ENCODE measurements at places on chromosomes 3 and 15.

DNA sequence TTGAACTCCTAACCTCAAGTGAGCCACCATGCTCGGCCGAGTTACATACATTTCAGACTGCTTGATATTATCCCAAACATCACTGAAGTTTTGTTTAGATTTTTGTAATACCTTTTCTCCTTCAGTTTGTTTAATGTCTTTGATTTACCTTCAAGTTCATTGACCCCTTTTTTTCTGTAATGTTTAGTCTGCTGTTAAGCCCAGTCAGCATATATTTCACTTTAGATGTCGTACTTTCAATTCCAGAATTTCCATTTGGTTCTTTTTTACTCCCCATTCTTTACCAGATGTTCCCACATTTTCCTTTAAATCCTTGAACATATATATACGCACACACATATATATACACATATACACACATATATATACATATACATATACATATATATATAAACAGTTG is 59.1 kb upstream of the CTDSPL2 start:
- H3K4me3 ChIP-seq: no peak overlapping the region
- H3K27me3 ChIP-seq: no peaks in the 10 kb centered on the region
- H3K4me1 ChIP-seq: peaks cover 2% of the 10 kb centered on the region
- peaks cover 9% of the 10 kb centered on the region for H3K36me3 ChIP-seq
- no peak for DNase-seq
- no peak overlapping the region for H3K27ac ChIP-seq

DNA sequence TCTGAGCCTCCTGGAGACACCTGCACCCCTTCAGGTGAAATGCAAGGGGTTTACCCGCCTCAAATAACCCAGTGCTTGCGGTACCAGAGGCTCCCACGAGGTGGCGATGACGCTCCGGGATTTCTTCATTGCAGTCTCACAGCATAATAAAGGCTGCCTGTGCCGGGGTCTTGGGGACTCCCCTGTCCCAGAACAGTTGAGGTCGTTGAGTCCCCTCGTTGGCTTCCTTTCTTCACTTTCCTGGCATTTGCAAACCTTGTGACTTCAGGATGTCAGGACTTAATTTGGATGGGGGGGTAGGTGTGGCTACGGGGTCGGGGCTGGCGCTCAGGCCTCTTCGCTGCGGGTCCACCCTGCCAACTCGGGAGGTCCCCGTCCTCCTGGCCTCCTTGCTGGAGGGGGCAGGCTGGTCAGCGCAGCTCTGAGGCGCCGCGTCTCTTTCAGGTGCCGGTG is 1.3 kb downstream of the GNAT1 start:
- peaks cover 13% of the 10 kb centered on the region for H3K27me3 ChIP-seq
- no peak overlapping the region for H3K27ac ChIP-seq
- no peaks in the 10 kb centered on the region for H3K36me3 ChIP-seq
- H3K4me3 ChIP-seq: no peak overlapping the region
- peaks cover 3% of the 10 kb centered on the region for H3K4me1 ChIP-seq

- no peaks in the 10 kb centered on the region for H3K4me1 ChIP-seq
- no peak for DNase-seq
- H3K36me3 ChIP-seq: no peaks in the 10 kb centered on the region
- peaks cover 33% of the 10 kb centered on the region for H3K27me3 ChIP-seq
- H3K4me3 ChIP-seq: no peak overlapping the region
Observed at GRCh38 chr15:34655326-34655725, 71.9 kb upstream of the GOLGA8B start.

DNA sequence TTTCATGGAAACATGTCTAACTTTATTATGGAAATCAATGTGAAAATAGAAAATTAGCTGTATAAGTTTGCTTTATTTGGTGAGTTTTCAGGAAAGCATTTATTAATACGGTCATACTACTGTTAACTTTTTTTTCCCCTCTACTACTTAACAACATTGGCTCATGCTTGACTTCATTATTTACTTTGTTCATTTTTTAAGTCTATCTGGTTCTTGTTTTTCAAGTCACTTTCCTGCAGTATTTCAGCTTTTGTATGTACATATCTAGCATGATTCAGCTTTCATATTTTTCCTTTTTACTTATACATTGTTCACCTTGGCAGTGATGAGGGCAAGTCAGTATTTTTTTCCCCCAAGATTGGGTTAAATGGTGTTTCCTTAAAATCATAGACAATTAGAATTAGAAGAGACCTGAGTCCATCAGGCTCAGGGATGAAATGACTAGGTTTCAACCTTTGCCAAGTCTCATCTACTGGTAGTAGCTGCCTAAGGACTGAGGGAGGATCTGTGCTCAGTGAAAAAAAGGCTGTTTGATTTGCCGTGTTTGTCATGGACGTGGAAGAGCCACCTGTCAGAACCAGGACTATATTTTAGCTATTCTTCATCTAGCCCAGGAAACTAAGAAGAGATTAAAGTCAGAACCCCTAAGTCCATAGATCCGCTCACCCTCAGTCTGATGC is 15.4 kb downstream of the TMOD3 start:
- H3K4me1 ChIP-seq: peaks cover 86% of the 10 kb centered on the region
- peak overlapping the region; percentile 11 for H3K4me3 ChIP-seq
- no peaks in the 10 kb centered on the region for H3K27me3 ChIP-seq
- H3K27ac ChIP-seq: peak overlapping the region; percentile 84
- H3K36me3 ChIP-seq: peaks cover 3% of the 10 kb centered on the region
- DNase-seq: no peak

- no peaks in the 10 kb centered on the region for H3K27me3 ChIP-seq
- no peak overlapping the region for H3K27ac ChIP-seq
- H3K36me3 ChIP-seq: no peaks in the 10 kb centered on the region
- H3K4me3 ChIP-seq: no peak overlapping the region
Observed at GRCh38 chr15:88057836-88058235, 198.7 kb downstream of the NTRK3 start.

GRCh38 chr15:68770216-68770615 is 50.5 kb downstream of the ANP32A start:
- no peaks in the 10 kb centered on the region for H3K36me3 ChIP-seq
- peaks cover 6% of the 10 kb centered on the region for H3K27me3 ChIP-seq
- peaks cover 15% of the 10 kb centered on the region for H3K4me1 ChIP-seq
- DNase-seq: peak; percentile 59

DNA sequence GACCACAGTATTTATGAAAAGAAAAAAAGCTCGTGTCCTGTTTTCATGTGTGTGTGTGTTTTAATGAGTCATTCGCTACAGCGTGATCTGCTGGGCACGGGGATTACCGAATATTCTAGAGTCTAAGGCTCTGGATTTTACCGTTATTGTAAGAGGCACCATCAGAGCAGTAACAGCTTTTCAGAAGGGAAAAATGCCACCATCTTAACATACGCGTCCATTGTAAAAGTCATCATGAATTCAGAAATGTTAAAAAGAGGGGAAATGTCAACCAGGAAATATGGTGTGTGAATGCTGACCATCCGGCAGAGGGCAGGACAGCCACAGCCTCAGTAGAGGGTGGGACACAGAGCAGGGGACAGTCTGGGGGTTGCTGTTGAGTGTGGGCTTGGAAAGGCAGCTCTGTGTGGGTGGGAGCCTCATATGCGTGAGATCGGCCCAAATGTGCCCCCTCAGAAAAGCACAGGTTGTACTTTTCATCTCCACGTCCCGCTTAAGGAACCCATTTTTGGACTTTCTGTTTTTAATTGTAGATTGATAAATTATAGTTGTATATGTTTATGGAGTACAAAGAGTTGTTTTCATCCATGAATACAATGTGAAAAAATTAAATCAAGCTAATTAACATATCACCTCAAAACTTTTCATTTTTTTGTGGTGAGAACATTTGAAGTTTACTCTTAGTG is 69.6 kb downstream of the ASB7 start:
- H3K27ac ChIP-seq: no peak overlapping the region
- peaks cover 4% of the 10 kb centered on the region for H3K4me1 ChIP-seq
- H3K36me3 ChIP-seq: peaks cover 4% of the 10 kb centered on the region
- H3K27me3 ChIP-seq: peaks cover 4% of the 10 kb centered on the region
- no peak overlapping the region for H3K4me3 ChIP-seq
- no peak for DNase-seq

DNA sequence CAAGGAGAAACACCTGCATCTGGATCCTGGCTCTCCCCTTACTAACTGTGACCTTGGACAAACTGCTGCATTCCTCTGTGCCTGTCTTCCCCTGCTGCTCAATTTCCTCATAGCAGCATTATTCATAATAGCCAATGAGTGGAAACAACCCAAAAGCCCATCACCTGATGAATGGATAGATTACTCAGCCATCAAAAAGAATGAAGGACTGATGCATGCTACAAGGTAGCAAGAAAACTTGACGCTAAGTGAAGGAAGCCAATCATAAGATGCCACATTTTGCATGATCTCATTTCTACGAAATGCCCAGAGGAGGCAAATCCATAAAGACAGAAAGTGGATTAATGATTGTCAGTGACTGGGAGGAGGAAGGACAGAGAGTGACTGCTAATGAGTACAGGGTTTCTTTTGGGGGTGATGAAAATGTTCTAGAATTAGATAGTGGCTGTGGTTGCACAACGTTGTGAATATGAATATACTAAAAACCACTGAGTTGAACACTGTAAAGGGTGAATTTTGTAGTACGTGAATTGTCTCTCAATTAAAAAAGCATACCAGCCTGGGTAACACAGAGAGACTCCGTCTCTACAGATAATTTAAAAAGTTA is 11.2 kb downstream of the IGDCC4 start:
- H3K4me3 ChIP-seq: no peak overlapping the region
- peaks cover 3% of the 10 kb centered on the region for H3K36me3 ChIP-seq
- no peaks in the 10 kb centered on the region for H3K27me3 ChIP-seq
- DNase-seq: no peak

- H3K27ac ChIP-seq: peak overlapping the region; percentile 67
- H3K36me3 ChIP-seq: peaks cover 4% of the 10 kb centered on the region
- no peak overlapping the region for H3K4me3 ChIP-seq
- peaks cover 73% of the 10 kb centered on the region for H3K4me1 ChIP-seq
- H3K27me3 ChIP-seq: no peaks in the 10 kb centered on the region
Observed at GRCh38 chr15:75695634-75696310, 16.9 kb downstream of the CSPG4 start.

GRCh38 chr15:75023872-75024636 is 664 bp downstream of the PPCDC start:
- H3K27me3 ChIP-seq: no peaks in the 10 kb centered on the region
- DNase-seq: no peak
- H3K4me3 ChIP-seq: peak overlapping the region; percentile 88
- H3K36me3 ChIP-seq: peaks cover under 1% of the 10 kb centered on the region

- peaks cover 22% of the 10 kb centered on the region for H3K36me3 ChIP-seq
- H3K4me3 ChIP-seq: peak overlapping the region; percentile 18
- no peaks in the 10 kb centered on the region for H3K27me3 ChIP-seq
- DNase-seq: no peak
- peak overlapping the region; percentile 89 for H3K27ac ChIP-seq
- H3K4me1 ChIP-seq: peaks cover 75% of the 10 kb centered on the region
Observed at GRCh38 chr3:172138792-172139507, 99.6 kb downstream of the FNDC3B start.

- H3K27ac ChIP-seq: no peak overlapping the region
- H3K36me3 ChIP-seq: no peaks in the 10 kb centered on the region
- peaks cover 2% of the 10 kb centered on the region for H3K27me3 ChIP-seq
Observed at GRCh38 chr3:37992271-37993066, 1.9 kb downstream of the VILL start.

- H3K4me3 ChIP-seq: no peak overlapping the region
- DNase-seq: no peak
- no peak overlapping the region for H3K27ac ChIP-seq
- no peaks in the 10 kb centered on the region for H3K36me3 ChIP-seq
- H3K4me1 ChIP-seq: no peaks in the 10 kb centered on the region
- H3K27me3 ChIP-seq: peaks cover 12% of the 10 kb centered on the region
Observed at GRCh38 chr3:178491751-178492150, 44.5 kb upstream of the KCNMB2 start.

GRCh38 chr3:171108066-171108465 is 81.5 kb upstream of the SLC2A2 start:
- no peaks in the 10 kb centered on the region for H3K4me1 ChIP-seq
- no peak overlapping the region for H3K27ac ChIP-seq
- H3K4me3 ChIP-seq: no peak overlapping the region
- DNase-seq: no peak
- H3K27me3 ChIP-seq: no peaks in the 10 kb centered on the region
- peaks cover 15% of the 10 kb centered on the region for H3K36me3 ChIP-seq

DNA sequence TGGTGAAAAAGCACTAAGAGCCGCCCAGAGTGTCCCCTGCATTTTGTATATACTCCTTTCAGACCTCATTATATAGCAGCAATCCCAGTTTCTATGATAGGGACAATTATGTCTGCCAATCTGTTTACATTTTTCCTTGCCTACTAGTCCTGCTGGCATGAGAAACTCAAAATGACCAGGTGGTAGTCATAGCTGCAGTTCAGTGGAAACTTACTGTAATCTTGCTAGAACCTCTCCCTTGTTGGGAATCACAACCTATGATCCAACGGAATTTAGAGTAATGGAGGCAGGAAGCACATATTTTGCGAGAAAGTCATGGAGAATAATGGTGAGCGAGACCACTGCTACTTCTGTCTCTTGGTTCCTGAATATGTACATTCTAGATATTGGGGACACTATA is 28.6 kb upstream of the MINAR1 start:
- no peaks in the 10 kb centered on the region for H3K27me3 ChIP-seq
- no peak overlapping the region for H3K27ac ChIP-seq
- H3K36me3 ChIP-seq: no peaks in the 10 kb centered on the region
- H3K4me3 ChIP-seq: no peak overlapping the region
- DNase-seq: no peak
- H3K4me1 ChIP-seq: no peaks in the 10 kb centered on the region

DNA sequence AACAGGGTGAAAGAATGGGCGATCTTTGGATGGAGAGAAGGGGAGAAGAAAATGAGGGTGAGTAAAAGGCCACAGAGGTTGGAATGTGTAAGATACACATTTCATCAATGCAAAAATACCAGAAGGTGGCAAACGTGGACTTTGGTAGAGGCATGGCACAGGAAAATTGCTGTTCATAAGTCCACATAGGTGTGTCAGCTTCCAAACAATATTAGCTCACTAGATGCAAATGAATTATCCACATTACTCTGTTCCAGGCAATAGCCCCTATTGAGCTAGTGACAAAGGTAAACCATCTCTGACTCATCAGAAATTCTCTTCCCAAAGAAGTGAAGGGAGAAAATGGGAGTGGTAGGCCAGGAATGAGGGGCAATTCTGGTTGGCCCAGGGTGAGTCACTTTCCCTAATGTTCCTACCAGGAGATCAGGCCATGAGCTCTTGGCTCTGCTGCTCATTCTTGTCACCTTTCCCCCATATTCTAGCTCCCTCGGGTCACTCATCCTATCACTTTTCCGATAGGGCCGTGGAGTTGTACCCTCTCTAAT is 19.9 kb downstream of the ACKR2 start:
- no peak overlapping the region for H3K27ac ChIP-seq
- H3K36me3 ChIP-seq: no peaks in the 10 kb centered on the region
- peaks cover 62% of the 10 kb centered on the region for H3K27me3 ChIP-seq
- H3K4me1 ChIP-seq: peaks cover 2% of the 10 kb centered on the region

DNA sequence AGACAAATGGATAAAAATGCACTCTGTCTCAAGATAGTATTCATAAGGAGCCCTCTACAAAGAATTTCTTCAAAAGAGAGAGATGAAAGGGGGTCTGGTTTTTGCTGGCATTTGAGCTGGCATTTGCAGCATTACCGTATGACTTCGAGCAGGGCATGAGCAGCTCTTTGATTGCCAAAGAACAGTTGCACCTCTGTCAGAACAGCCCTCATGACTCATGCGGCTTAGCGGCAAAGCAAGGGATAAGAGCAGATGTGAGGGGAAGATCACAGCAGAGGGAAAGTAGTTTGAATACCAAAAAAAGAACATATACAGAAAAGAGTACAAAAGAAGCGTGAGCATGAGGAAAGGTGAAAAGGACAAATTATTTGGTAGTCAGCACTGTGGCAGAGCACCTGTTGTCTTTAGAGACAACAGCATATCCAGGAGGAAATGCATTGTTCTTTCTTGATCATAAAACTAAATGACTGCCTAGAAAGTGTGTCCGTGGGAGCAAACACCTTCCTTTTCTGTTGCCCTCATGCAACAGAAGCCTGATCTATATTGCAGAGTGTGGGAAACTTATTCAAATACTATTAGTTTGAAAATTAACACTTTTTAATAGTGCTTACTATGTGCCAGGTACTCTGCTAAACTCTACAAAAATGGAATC is 80.5 kb upstream of the SLC24A5 start:
- DNase-seq: no peak
- H3K27me3 ChIP-seq: peaks cover 35% of the 10 kb centered on the region
- H3K4me1 ChIP-seq: no peaks in the 10 kb centered on the region
